ENCODE measurements at places on chromosomes 11 and 22.

DNA sequence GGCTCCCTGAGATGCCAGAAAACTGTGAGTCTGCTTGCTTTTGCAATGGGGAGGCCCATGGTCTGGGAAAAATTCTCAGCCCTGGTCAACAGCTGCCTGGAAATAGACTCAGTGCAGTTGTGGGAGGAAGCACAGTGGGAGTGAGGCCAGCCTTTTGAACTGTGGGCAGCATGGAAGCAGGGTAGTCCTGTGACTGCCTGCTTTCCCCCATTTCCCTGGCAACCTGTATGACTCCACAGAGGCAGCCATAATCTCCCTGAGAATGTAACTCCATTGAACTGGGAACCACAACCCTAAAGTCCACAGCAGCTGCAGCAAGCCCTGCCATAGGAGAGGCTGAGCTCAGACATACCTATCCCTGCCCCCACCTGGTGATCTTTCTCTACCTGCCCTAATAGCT lies 494.6 kb upstream of the FAT3 start:
- DNase-seq: no peak

DNA sequence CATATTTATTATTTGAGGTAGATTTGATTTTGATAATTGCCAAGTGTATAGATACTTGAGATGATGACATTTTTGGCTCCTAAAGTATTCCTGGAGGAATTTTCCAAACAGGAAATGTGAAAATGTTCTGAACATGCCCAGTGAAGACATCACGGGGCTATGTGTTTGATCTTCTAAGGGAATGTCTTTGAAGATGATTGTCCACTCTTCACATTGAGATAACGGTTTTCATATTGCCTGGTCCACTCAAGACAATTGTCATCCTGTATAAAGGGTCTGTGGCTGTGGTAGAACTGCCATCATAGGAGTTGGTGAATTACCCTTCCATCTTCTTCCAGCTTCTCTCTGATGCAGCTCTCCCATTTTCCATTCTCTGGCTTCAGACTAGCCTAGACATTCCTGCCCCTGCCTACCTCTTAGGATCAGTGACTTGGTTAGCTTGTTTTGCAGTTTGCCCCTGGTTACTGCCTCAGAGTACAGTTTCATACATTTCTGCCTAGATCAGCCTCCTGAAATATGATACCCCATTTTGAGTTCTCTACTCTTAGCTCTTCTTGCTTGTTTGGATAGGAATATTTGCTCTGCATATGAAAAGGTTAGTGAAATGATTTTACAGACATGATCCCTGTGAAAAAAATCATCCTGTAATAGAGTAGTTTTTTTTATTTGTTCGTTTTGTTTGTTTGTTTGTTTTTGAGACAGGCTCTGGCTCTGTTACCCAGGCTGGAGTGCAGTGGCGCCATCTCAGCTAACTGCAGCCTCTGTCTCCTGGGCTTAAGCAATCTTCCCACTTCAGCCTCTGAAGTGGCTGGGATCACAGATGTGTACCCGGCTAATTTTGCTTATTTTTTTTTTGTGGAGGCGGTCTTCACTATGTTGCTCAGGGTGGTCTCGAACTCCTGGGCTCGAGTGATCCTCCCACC lies 111.4 kb upstream of the SORL1-AS1 start:
- no peak for DNase-seq

- DNase-seq: no peak
Measured at GRCh38 chr22:30598986-30599385, 7.3 kb upstream of the PES1 start.

DNA sequence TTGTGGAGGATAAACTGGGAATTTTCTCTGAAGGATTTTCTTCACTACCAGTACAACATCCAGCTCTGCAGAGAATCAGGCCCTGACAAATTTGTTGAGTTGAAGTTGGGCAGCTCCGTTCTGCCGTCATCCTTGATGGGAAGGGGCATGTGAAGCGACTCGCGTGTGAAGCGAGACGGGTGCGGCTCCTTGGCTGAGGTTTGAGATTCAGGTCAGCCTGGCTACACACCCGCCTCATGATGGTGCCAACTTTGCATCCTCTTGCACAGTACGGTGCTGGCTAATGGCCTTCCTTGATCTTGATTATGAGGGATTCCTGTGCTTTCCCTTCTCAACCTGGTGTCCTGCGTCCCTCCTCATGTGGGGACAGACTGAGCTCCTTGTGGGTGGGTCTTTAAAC lies 19.7 kb upstream of the CDC42EP2 start:
- DNase-seq: no peak

GRCh38 chr11:17722000-17722643 lies 2.8 kb downstream of the MYOD1 start:
- no peak for DNase-seq

DNA sequence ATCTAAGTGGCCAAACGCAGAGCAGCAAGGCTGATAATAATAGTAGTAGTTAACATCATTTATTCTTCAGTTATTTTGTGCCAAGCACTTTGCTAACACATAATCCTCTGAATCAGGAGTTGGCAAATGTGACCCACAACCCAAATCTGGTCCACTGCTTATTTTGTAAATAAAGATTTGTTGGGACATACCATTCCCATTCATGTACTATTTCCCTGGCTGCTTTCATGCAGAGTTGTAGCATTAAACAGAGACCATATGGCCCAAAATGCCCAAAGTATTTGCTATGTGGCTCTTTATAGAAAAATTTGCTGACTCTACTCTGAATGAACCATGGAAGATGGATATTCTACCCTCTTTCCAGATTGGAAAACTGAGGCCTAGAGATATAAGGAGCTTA lies 50.3 kb downstream of the COMMD9 start:
- DNase-seq: no peak

- no peak for DNase-seq
Measured at GRCh38 chr11:22957786-22958185, 97.5 kb upstream of the CCDC179 start.

- DNase-seq: no peak
Measured at GRCh38 chr11:83024270-83024854, 47.3 kb downstream of the RAB30 start.

- DNase-seq: no peak
Measured at GRCh38 chr11:112012874-112013273, 12.3 kb upstream of the DLAT start.

DNA sequence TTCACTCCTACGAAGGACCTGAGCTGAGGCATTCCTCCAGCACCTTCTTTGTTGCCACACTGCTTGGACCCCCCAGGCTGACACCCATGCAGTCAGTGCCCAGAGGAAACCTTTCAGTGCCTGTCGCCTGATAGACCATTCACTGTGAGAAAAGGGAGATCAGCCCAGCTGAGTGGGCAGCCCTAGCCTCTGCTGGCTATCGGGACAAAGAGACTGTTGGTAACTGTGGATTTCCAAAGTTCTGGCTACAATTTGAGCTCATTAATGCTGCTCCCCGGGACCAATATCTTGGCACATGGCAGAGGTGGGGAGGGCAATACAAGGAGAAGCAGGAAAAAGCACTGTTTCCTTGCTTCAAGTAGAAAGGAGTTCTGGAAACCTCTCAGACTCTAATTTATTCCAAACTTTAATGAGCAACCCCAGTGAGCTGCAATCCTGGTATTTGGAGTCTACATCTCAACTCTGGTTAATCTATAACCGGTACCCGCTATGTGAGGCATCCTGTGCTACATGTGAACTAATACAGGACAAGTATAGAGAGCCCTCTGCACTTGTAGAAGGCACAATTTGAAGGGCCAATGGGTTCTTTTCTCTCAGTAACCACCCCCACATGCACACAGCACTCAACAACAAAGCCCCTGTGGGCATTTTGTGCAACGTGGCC lies 200.7 kb upstream of the NCAM1 start:
- DNase-seq: no peak

GRCh38 chr11:31872076-31872443 lies 60.9 kb upstream of the PAX6 start:
- DNase-seq: no peak

- no peak for DNase-seq
Measured at GRCh38 chr11:35158701-35159510, 19.9 kb downstream of the CD44 start.

DNA sequence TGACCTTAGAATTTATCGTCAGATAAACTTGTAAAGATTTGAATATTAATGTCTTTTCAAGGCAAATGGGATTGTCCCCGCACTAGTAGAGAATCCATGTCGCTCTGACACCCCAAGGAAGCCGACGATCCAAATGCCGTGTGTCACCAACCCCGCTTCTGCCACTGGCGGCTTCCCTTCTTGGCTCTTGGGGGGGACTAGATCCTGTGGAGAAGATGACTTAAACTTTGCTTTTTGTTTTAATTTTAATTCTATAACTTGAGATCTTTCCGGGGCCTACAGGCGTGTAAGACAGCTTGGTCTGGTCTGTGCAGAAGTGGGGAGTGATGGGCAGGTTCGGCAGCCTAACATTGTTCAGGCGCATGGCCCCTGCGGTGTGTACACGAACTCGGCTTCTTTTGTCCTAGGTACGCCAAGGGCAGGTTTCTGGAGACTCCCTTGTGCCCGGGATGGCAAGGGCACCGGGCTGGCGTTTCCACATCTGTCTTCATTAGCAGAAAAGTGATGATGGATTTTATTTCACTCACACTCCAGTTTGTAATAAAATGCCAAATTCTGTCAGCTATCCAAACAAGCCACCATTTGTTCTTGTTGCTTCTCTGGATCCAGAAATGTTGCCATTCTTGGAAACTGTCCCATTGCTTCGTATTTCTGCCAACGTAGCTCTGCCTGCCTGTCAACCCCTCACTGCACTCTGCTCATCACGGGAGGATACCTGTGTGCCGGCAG lies 6.7 kb downstream of the YDJC start:
- DNase-seq: no peak

- no peak for DNase-seq
Measured at GRCh38 chr11:1049071-1049405, 12.5 kb upstream of the MUC6 start.

DNA sequence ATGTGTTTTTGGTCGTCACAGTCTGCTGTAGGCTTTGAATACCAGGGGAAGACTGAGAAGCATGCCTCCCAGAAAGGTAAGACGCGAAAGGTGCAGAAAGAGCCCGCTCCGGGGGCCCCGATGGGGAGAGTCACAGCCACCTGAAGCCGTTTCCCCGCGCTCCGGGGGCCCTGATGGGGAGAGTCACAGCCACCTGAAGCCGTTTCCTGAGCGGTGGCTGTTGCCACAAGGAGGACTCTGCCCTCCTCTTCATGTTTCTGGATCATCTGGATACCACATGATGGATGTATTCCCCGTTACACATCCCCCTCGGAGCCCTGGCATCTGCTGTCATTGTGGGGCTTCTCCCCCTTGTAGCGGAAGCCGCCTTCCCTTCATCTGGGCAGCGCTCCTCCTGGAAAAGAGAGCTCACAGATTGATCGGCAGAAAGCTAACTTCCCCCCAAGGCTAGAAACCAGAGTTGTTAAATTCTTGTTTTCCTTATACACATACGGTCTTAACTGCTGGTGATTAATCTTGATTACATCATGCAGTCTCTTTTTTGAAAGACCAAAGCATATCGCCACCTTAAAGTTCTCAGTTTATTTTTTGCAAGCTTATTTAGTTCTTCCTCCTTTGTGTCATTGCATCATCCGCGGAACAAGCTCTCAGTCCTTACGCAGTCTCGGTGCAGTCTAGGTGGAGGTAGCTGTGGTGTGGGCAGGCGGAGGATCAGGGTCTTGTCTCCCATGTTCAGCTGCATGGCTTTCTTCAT lies 17.5 kb downstream of the CTTN start:
- DNase-seq: no peak

DNA sequence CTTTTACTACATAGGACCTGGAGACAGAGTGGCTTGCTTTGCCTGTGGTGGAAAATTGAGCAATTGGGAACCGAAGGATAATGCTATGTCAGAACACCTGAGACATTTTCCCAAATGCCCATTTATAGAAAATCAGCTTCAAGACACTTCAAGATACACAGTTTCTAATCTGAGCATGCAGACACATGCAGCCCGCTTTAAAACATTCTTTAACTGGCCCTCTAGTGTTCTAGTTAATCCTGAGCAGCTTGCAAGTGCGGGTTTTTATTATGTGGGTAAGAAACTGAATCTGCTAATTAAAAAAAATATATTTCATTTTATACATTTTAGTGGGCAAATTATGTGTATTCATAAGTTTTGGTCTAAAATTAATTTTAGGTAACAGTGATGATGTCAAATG lies 7.8 kb downstream of the BIRC3 start:
- DNase-seq: no peak

- DNase-seq: no peak
Measured at GRCh38 chr11:726278-727220, 20.5 kb downstream of the EPS8L2 start.

GRCh38 chr22:27668828-27669797 lies 132.4 kb downstream of the MN1 start:
- no peak for DNase-seq

DNA sequence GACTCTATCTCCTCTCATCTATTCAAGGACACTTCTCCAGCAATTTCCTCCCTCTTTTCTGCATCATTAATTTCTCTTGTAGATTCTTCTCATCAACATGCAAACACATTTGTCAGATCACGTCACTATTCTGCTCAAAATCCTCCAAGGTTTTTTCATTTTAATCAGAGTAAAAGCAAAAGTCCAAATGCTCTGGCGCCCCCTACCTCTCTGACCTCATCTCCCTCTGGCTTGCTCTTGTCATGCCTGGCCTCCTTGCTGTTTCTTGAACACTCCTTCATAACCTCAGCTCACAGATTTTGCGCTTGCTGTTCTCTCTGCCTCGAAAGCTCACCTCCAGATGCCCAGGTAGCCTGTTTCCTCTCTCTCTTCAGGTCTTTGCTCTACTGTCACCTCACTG lies 22.4 kb downstream of the RTCB start:
- no peak for DNase-seq

DNA sequence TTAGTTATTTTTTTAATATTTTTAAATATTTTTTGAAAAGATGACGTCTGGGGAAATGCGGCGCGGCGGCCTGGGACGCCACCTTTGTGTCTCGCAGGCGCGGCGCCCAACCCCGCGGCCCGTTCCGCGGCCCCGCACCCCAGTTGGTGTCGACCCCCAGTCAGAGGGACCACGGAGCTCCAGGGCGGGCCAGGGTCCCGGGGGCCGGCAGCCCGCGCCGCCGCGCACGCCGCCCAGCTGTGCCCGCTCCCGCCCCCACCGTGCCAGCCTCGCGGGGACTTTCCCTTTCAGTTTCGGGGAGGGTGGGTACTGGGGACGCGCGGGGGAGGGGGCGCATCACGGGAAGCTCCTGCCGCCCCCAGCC lies 1.6 kb downstream of the CCND1 start:
- DNase-seq: no peak

GRCh38 chr22:44884968-44885805 lies 124.6 kb downstream of the PHF21B start:
- no peak for DNase-seq

DNA sequence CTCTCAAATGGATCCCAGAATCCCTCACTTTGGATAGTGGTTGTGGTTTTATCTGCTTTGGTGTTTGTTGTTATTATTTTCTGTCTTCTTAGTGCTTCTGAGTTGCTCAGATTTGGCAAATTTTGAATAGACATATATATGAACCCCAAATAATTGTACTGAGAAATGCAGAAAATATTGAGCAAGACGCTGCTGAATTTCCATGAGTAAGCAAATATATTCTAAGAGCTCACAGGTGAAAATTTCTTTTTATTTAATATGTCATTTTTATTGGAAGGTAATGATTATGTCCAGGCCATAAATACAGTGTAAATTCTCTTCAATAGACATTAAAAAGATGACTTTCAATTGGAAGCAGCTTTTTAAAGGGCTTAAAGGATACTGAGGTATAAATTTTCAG lies 152.1 kb downstream of the FAT3 start:
- no peak for DNase-seq

- DNase-seq: no peak
Measured at GRCh38 chr11:116657842-116658825, 114.7 kb downstream of the BUD13 start.

GRCh38 chr11:18071098-18071705 lies 25.1 kb upstream of the TPH1 start:
- no peak for DNase-seq

All from right renal pelvis (tissue), 4 donors.